ENCODE measurements at places on chromosomes 16 and 17. TPM values are rescaled to one million over a fixed set of nuclear protein-coding genes. Genes with fewer than 3 reads are reported as not detected.
A peak's percentile ranks its signal among the peaks of the same experiment; 100 is the strongest.

- H3K27ac ChIP-seq, result peak overlapping the region; percentile 7
- DNase-seq, result no peak
- peaks cover 33% of the 10 kb centered on the region for H3K4me1 ChIP-seq
- no peaks in the 10 kb centered on the region for H3K36me3 ChIP-seq
- H3K4me3 ChIP-seq, result peak overlapping the region; percentile 24
Observed at GRCh38 chr17:1563786-1564613, 1.4 kb upstream of the PITPNA start.

DNA sequence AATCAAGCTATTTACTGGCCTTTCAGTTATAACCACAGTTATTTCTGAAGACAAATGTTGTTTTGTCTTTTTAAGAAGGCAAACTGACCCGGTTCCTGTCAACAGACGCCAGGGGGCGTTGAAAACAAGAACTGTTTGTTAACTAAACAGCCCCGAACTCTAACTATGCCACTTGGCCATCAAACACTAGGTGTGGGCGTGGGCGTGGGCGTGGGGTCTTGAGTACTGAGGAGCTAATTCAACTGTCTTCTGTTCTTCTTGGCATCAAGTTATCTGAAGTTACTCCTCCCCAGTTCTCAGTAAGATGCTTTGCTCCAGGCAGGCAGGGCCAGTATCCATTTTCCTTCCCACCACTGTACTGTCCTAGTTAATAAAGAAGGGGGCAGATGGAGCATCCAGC, 63.3 kb upstream of the MTMR4 start:
- no peaks in the 10 kb centered on the region for H3K27me3 ChIP-seq
- no peaks in the 10 kb centered on the region for H3K36me3 ChIP-seq
- DNase-seq, result peak; percentile 63
- no peaks in the 10 kb centered on the region for H3K4me1 ChIP-seq

DNA sequence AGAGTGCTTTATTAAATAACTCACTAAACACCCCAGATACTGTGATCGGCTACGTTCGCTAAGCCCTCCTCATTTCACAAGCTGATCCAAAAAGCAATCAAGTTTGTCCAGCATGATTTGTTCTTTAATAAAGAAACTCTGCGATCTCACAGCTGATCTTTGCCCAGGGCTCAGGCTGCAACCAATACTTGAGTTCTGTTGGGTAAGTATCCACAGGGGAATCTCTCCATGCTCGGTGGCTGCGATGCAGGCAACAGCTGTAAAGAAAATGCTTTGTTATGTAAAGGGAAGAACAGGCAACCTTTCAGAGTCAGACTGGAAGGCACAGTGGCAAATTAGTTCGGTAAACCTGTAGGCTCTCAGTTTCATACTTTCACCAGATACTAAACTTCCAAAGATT, 67.5 kb downstream of the SHISA6 start:
- H3K4me1 ChIP-seq, result no peaks in the 10 kb centered on the region
- no peak overlapping the region for H3K27ac ChIP-seq
- H3K36me3 ChIP-seq, result no peaks in the 10 kb centered on the region
- H3K4me3 ChIP-seq, result no peak overlapping the region
- no peaks in the 10 kb centered on the region for H3K27me3 ChIP-seq

DNA sequence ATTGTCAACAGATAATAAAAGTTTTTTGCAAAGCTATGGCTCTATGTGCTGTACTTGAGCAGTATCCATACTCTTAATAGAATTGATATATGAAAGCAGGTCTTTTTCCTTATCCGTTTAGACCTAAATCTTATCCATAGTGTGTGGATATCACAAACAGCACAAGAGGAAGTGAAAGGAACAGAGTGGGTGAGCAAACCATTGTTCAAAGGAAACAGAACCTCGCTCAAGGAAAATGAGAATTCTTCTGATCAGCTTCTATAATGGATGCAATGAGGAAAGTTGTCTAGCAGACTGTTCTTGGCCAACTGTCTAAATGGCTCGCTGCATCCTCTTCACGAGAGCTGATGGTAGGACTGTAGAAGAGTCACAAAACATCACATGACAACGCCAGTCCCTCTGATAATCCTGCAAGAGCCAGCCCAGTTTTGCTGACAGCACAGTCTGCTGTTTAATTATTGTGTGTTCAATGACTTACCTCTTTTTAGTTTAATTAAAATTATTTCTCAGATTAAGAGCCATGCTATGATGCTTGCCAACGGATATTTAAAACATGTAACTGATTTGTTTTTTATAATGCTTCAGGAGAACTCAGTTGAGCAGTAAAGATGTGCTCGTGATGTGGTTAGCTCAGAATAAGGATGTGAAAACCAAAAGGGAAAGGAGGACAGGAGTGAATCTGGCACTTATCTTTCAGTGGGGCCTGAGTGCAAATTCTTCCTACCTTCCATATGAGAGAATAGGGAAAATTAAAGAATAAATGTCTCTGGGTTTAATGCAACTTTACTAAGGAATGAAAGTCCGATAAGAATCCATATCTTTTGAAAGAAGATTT, 38.5 kb downstream of the WWOX start:
- no peak overlapping the region for H3K27ac ChIP-seq
- H3K4me3 ChIP-seq, result no peak overlapping the region
- no peaks in the 10 kb centered on the region for H3K27me3 ChIP-seq

DNA sequence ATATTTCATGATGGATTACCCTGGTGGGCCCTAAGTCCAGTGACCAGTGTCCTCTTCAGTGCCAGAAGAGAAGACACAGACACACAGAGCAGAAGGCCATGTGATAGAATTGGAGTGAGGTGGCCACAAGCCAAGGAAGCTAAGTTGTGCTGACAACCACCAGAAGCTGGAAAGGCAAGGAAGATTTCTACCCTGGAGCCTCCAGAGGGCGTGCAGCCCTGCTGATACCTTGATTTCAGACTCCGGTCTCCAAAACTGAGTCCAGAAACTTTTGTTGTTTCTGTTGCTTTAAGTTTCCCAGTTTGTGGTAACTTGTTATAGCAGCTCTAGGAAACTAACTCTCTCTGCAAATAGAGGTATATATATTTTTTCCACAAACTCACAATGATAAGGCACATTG, 396.6 kb upstream of the ASIC2 start:
- H3K4me3 ChIP-seq, result no peak overlapping the region
- H3K36me3 ChIP-seq, result no peaks in the 10 kb centered on the region
- no peak for DNase-seq

MYO1C gene
- total RNA-seq, result 16.8 TPM

HASPIN gene
- 64.6 TPM for total RNA-seq

GSPT1 gene
- total RNA-seq, result 175 TPM

FBXL16 gene
- total RNA-seq, result not detected

All from natural killer cell treated with Interleukin-12 subunit alpha and Interleukin-12 subunit beta and Interleukin-15 and Interleukin-18, amount 100 ng/mL, for 72 hours (primary cell).